ENCODE measurements at places on chromosomes 6 and 20.

DNA sequence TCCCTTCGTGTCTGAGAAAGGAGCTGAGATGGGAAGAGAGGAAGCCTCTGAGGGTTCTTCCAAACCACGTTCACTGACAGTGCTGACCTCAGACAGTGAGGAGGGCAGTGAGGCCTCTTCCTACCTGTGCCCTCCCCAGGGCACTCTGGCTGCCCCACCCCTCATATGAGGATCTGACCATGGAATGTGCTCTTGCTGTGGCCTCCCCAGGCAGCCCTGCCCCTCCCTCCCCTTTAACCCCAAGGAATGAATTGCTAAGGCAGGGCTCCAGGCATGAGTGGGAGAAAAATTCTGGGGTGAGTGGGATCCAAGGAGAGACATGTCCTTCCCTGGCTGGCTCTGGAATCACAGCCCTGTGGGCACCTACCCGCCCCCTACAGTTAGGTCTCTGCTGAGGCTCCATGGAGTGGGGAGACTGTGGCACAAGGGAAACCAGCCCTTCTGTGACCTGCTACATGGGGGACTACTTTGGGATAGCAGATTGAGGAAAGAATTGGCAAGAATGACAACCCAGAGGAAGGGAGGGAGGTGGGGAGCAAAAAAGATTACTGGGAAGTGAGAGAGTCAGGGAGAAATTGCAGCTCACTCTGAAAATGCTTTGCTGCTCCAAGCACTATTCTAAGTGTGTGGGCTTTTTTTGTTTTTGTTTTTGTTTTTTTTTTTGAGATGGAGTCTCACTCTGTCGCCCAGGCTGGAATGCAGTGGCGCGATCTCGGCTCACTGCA, 29.4 kb downstream of the TNXB start:
- DNase-seq, result no peak

GRCh38 chr6:63904650-63905248, 269.1 kb downstream of the PHF3 start:
- DNase-seq, result no peak

- DNase-seq, result no peak
Observed at GRCh38 chr6:34723203-34723602, 26.6 kb upstream of the ILRUN start.

DNA sequence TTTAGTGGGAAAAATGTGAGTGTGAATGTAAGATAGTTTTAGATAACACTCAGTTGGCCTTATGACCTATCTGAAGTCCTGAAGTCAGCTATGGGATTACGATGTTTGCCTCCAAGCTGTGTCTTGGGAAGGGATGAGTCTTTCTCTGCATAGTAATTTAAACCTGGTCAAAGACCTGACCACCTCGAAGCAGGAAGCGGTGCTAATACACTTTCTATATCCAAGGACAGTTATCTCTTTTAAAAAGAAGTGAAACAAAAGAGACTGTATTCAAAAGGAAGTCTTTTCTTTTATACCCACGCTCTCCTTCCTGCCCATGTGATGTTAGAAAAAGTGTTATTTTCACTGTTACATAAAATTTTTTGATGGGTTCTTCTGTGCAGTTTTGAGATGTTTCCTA, 94.9 kb downstream of the JARID2 start:
- DNase-seq, result no peak

DNA sequence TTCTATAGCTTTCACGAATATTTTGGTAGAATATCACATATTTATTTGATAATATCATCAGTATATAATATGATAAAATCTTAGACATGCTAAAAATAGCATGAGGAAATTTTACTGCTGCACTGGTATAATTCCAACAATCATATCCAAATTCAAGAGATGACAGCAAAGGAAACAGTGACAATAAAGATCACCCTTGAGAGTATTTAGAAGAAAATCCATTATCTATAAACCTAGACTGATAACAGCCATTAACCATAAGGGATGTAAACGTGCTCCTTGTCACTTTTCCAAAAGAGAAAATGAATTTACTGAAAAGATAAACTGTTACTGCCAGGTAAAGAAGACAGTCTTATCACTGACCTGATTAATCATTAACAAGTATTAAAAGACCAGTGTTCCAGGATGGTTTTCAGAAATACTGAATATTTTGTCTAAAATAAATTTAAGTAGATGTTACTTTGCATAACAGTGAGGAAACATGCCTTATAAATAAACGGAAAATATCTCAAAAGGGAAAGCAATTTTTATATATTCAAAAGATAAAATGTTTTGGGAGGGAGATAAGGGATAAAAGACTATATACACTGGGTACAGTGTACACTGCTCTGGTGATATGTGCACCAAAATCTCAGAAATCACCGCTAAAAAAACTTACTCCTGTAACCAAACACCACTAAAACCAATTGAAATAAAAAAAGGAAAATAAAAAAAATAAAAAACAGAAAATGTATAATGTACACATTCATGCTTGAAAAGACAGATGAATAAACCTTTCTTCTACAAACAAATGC, 1704.7 kb downstream of the HACE1 start:
- no peak for DNase-seq

DNA sequence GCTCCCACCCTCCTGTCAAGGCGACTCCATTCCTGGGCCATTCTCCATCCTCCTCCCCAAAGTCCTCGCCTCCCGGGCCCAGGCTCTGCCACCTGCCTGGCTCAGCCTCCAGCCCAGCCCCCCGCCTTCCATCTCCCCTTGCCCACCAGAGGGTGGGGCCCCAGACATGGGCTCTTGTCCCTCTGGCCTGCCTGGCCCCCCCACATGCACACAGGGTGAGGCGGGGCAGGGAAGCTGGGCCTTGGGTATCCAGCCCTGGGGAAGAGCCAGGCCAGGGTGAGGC, 95.2 kb downstream of the YTHDF1 start:
- no peak for DNase-seq

- DNase-seq, result no peak
Observed at GRCh38 chr20:43662943-43663655, 3.8 kb upstream of the MYBL2 start.

DNA sequence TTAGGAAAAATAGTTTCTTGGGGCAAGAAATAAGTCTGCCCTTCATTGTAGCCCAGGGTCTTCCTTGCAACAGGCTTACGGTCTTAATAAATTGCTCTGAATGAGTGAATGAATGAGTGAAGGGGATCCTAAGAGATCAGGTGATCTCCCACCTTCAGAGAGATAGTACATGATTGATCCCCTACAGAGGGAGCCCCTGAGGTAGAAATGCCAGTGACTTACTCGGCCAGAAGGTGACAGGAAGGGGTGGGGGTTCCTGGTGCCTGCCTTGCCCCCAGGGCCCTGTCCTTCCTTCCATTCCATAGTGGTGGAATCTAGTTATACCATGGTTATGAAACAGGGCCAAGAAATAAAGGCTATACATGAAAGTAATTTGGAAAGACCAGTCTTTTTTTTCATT, 215.3 kb upstream of the SSTR4 start:
- no peak for DNase-seq

- no peak for DNase-seq
Observed at GRCh38 chr6:26103141-26103769, 16.0 kb downstream of the HFE start.

- DNase-seq, result no peak
Observed at GRCh38 chr20:18578581-18578980, 9.3 kb upstream of the DTD1 start.

GRCh38 chr20:44549123-44549522, 27.3 kb upstream of the SERINC3 start:
- DNase-seq, result no peak

- DNase-seq, result no peak
Observed at GRCh38 chr20:49846206-49846807, 33.7 kb downstream of the SLC9A8 start.

GRCh38 chr6:158619922-158620801, 24.4 kb downstream of the DYNLT1 start:
- DNase-seq, result no peak

DNA sequence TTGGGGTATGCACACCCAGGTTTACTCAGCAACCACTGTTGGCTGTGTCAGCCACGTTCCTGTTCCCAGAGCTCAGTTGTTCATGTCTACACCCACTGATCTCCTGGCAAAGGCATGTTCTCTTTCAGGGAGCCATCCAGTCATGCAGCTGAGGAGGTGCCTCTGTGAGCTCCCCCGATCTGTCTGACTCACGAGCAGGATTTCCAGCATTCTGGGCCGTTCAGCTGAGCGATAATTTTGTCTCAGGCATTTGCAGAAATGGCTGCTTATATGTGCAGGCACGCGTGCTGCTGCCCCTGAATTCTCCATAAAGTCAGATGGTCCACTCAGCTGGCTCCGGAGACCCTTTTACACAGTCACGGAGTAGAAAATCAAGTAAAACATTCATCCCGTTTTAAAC, 78.4 kb upstream of the IYD start:
- DNase-seq, result no peak

- no peak for DNase-seq
Observed at GRCh38 chr6:3506751-3507383, 50.0 kb upstream of the SLC22A23 start.

- no peak for DNase-seq
Observed at GRCh38 chr20:63449796-63450730, 22.4 kb downstream of the KCNQ2 start.

GRCh38 chr20:34940081-34940481, 15.5 kb downstream of the GSS start:
- DNase-seq, result no peak

- no peak for DNase-seq
Observed at GRCh38 chr6:112841553-112842329, 494.6 kb downstream of the RFPL4B start.

- no peak for DNase-seq
Observed at GRCh38 chr20:23021951-23022350, 13.2 kb upstream of the SSTR4 start.

DNA sequence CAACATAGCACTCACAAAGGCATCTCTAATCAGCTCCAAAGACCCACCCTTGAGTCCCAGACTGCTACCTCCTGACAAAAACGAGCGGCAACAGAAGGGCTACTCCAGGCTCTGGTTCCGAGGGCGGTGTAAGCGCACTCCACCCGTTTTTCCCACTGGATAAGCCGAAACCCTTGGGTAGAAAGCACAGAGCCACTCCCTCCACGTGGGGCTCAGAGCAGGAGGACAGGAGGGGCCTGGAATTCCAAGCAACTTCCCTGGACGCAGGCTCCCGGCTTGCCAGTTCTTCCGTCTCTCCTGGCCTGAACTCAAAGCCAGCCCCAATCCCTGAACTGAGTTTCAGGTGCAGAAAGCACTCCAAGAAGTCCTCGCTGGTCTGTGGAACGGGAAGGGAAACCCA, 7.4 kb downstream of the GMEB2 start:
- DNase-seq, result no peak

DNA sequence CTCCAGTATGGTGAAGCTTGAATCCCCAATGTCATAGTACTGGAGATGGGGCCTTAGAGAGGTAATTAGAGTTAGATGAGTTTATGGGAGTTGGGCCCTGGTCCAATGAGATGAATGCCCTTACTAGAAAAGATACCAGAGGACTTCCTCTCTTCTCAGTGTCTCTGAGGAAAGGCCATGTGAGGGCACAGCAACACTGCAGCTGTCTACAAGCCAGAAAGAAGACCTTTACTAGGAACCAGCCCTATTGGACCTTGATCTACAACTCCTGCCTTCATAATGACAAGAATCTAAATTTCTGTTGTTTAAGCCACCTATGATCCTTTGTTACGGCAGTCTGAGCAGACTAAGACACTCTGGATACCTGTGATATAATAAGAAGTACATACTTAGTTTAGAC, 31.4 kb upstream of the AKAP7 start:
- DNase-seq, result no peak

GRCh38 chr6:34746104-34746846, 11.0 kb upstream of the SNRPC start:
- no peak for DNase-seq

DNA sequence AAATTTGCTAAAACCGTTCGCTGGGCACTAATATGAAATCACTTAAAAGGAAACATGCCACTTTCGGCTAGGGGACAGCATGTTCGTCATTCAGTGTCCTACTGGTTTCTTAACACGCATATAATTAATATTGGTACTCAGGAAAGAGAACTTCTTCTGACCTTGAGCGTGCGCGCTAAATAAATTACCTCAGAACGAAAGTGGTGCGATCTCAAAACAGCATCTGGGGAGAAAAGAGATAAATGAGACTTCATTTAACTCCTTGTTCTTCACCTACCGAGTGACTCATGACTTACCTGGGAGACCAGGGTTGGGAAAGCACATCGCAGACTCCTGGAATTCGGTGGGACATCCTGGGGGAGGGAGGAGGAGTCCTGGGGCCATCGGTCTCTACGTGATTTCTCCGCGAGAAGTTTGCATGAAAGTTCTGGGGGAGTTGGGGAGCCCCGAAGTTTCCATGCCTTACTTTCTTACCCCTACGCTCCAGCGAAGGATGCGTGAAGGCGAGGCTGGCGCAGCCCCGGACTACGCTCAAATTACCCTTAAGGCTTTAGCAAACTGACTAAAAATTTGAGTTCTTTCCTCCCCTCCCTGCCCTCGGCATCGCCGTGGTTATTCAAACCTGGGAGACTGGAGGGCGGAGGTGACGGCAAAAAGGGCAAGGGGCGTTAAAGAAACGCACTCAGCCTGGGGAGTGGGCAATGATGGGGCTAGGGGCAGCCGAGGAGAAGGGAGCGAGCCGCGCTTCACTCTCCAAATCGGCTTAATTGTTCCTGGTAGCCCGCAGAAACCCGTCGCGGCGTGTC, 1.1 kb upstream of the BEND6 start:
- DNase-seq, result no peak

- DNase-seq, result peak; percentile 7
Observed at GRCh38 chr6:12113190-12113577, 101.1 kb downstream of the HIVEP1 start.

Data from stimulated activated CD8-positive, alpha-beta memory T cell treated with anti-CD3 and anti-CD28 coated beads, Interleukin-2, amount 100 ng/mL, for 48 hours (primary cell).